ENCODE measurements at places on chromosomes 5 and 9.
A peak's percentile ranks its signal among the peaks of the same experiment; 100 is the strongest.

GRCh38 chr5:98755406-98755805, 18.1 kb upstream of the RGMB start:
- no peak for DNase-seq

DNA sequence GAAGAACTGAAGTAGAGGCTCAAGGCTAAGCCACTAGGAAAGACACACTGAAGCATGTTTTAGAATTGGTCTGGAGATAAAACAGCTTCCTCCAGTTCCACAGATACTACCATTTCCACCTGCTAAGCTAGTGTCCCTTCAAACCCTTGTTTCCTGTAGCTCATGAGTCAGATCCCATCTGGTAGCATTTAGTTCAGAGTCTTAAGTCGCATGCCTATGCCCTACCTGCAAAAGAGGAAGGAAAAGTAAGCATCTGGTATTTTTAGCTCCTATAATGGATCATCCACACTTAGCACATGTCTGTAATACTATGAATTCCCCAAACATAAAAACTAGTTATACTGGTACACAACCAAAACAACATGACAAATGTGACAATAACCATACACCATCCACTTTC, 92.1 kb downstream of the CDKN2A start:
- no peak for DNase-seq

- peak; percentile 59 for DNase-seq
These were observed 739.3 kb upstream of the ZNF608 start for GRCh38 chr5:125485771-125486170.

DNA sequence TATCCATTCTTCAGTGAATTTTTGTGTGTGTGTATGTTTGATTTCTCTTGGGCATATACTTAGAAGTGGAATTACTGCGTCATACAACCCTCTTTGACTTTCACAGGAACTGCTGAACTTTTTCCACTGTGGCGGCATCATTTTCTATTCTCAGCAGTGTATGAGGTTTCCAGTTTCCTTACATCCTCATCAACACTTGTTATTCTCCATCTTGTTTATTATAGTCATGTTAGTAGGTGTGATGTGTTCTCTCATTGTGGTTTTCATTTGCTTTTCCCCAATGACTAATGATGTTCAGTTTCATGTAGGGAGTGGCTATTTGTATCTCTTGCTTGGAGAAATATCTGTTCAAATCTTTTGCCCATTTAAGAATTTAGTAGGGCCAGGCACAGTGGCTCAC, 2.6 kb downstream of the ZNF79 start:
- DNase-seq = no peak

GRCh38 chr5:172766287-172767108, 4.5 kb downstream of the DUSP1 start:
- no peak for DNase-seq

DNA sequence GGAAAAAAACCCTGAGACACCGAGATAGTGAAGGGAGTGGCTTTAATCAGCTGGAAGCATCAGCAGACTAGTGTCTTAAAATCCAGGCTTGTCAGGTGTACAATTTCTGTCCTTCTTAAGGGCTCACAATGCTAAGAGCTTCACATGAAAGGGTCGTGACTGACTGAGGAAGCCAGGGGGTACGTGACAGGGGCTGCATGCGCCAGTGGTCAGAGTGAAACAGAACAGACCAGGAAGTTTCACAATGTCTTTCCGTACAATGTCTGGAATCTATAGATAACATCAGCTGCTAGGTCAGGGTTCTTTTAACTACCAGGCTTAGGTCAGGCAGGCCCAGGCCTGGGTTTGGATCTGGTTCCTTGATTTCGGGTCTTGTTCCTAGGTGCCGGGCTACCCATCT, 253.0 kb downstream of the CDH10 start:
- DNase-seq = no peak

- no peak for DNase-seq
These were observed at the start of gene ECM2 for GRCh38 chr9:92535940-92536850. ECM2 (minus strand) TSS chr9:92535990; CDS start chr9:92522866, 13,124 bp downstream.

DNA sequence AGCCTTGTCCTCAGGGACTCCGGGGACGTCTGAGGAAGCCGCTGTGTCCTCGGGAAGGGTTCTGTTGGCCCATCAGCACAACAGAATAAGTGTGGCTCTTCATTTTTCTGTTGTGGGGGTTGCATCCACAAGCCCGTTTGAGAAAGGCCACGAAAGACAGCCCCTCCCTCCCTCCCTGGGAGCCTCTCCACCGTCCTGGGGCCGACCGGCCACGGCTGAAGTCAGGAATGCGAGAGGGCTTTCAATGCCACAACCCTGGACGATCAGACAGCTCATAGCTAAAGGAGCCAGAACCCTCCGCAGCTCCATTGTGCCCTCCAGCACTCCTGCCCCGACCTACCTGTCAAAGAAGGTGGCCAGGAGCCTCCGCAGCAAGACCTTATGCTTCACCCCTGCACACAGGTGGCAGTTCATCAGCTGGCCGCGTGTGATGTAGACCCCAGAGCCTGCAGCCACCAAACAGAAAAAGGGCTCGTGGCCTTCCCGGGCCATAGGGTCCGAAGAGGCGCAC, 52.4 kb upstream of the UBAC1 start:
- DNase-seq = no peak

- DNase-seq = no peak
These were observed 39.9 kb downstream of the C9orf153 start for GRCh38 chr9:86219606-86220005.

DNA sequence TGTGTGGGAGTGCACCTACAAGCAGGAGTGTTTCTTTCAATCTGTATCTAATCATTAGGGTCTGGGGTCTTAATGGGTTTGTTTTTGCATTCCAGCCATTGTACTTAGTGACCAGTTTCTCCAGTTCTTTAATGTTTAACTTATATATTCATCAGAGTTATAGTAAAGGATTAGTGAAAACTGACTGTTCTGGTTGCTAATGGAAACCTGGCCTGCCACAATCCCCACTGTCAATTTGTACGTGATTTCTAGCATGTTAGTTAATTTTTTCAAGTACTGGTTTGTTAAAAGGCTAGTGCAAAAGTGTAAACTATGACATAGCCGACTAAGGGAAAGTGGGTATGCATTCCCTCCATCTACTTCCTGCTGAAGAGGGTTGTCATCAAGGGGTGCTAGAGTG, 276.1 kb downstream of the HTR1A start:
- DNase-seq = no peak

GRCh38 chr5:65446682-65447081, 35.0 kb downstream of the ADAMTS6 start:
- DNase-seq = no peak

DNA sequence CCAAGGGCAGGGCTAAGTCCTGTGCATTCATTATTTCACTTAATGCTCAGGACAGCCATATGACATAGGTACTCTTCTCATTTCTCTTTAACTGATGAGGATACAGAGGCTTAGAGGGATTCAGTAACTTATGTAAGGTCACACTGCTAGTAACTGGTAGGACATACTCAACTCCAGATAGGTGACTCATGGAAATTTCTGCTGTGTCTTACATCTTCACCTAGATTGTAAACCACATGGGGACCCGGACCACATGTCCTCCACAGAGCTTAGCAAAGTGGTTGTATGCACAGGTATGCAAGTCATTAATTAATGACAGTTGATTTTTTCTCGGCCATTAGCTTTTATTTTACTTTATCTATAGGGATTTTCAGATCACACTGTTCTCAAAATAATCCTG, 29.3 kb downstream of the SLC1A1 start:
- no peak for DNase-seq

- no peak for DNase-seq
These were observed 1.1 kb upstream of the TSPAN17 start for GRCh38 chr5:176646049-176646706.

DNA sequence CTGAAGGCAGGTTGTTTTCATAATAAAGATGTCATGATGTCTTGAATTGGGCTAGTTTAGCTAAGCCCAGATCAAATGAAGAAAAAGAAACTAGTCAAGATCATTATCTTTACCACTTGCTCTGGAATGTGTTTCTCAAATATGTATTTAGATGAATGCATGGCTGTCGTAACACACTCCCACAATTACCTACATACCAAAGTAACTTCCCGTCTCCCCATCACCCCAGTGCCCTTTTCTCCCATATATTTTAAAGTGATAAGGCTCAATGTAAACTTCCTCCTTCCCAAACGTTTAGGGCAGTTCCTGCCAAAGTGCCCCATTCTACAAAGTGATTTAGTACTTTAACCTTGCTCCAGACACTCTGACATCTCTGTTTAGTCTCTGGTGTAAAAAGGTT, 61.4 kb downstream of the SLC1A3 start:
- DNase-seq = no peak

DNA sequence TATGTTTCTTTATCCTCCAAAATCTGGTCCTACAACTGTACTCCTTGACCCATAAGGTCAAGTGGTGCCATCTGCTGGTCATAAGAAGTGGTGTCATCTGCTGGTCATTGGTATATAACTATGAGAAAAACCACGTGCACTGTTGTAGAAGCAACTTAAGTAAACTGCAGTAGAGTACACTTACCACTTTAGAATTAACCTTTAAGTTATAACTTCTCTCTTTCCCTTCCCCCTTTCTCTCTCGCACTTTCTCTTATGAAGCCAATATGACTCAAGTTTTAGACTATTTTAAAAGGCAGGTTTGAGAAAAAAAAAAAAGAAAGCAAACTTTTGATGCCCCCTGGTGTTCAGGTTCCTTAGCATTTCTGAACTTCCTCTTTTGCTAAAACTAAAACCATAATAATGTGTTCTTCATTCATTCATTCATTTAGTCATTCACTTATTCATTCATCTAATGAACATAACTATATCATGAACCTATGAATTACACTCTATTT, 12.8 kb upstream of the MTAP start:
- peak; percentile 78 for DNase-seq

DNA sequence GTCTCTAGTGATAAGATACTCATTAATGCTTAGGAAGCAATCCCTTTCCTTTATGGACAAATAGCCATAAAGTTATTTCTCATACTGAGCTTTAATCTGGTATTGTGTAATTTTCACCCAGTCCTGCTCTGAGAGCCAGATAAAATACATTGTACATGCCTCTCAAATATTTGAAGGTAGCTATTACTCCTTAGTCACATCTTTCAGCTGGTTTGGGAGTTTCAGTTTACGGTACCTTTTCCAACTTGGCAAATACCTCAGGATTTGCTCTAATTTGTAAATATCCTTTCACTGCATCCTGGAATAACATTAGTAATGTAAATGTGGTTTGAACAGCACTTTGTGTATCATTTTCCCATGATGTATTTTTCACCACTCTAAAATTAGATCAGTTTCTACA, 47.4 kb downstream of the ABHD17B start:
- no peak for DNase-seq

DNA sequence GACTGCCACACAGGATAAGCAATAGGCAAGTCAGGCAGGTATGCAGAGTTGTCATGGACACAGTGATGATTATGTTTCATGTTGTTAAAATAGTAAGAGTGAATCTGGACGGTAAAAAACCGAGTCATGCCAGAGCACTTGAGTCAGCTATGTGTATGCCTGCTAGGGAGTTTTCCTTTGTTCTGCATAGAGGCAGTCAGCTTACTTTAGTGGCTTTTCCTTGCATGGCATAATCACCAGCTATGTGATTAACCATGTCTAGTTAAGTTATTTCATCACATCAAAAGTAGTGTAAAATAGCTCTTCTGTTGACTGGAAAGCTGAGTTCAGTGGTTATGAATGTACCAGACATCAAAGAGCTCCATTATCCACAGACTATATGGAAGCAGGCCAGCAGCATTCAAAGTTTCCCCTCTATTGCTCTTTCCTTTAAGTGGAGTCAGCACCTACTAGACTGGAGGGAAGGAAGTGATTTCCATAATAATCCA, 989.8 kb downstream of the TLE1 start:
- peak; percentile 78 for DNase-seq

- no peak for DNase-seq
These were observed 876 bp upstream of the JAK2 start for GRCh38 chr9:4984171-4984620.

GRCh38 chr9:89256642-89257041, 54.4 kb upstream of the CKS2 start:
- DNase-seq = no peak

DNA sequence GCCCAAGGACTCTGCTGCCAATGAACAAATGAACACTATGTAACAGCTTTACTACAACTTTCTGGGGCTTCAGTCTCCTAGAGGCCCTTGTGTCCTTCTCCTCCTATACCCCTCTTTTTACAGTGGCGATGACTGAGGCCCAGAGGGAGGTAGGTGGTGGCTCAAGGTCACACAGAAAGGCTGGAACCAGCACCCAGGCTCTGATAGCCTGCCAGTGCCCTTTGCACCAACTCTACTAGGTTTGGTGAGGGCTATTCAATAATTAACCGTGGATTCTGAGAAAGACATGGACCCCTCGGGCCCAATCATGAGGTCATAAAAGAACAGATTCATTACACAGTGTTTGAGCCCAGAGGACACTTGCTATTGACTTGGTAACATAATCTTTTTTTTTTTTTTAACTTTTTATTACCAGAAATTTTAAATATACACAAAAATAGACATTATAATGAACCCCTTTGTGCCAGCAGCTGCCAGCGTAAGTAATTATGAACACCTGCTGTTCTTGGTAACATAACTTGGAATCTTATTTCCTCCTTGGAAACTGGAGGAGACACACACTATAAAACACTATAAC, 6.1 kb upstream of the ALDH1B1 start:
- no peak for DNase-seq

DNA sequence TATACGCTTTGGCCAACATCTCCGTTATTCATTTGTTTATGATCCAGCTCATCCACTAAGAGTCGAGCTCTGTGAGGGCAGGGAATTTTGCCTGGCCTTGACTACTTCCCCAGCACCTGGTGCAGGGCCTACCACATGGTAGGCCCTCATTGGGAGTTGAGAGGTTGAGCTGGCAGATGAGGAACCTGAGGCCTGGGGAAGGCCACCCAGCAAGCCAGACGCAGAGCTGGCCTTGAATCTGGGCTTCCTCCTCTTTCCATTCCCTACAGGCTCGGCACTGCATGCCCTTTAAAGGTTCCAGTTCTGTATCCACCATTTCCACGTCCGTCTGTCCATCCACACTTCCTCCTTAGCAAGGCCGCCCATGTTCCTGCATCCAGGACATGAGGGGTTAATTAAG, 24.2 kb downstream of the KCNMB1 start:
- no peak for DNase-seq

- DNase-seq = no peak
These were observed 182.9 kb upstream of the MEF2C start for GRCh38 chr5:89065919-89066318.

- no peak for DNase-seq
These were observed 79.2 kb downstream of the SEMA5A start for GRCh38 chr5:9466697-9467096.

DNA sequence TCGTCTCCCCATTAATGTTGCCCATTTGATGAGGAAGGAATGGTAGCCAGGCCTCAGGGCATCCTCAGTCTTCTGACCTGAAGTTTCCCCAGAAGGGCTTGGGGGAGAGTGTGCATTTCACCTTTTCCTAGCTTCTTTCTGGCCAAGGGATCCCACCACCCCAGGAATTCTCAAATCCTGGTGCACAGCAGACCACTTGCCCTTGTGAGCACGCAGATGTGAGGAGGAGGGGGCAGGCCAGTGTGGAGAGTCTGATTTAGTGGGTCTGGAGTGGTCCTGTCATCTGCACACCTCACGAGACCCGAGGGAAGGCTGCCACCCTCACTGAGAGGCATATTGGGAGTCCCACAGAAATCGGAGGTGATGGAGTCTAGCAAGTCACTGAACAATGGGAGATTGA, 64.3 kb downstream of the CXXC5 start:
- DNase-seq = no peak
